ENCODE measurements at places on chromosomes 12 and 14.

GRCh38 chr14:24122898-24123297, 7.6 kb upstream of the FITM1 start:
- DNase-seq = no peak

- DNase-seq = no peak
These were observed 8.5 kb downstream of the COX14 start for GRCh38 chr12:50120521-50120920.

GRCh38 chr12:2179953-2180736, 127.4 kb downstream of the CACNA1C start:
- DNase-seq = no peak

- DNase-seq = no peak
These were observed 156.9 kb downstream of the SRGAP1 start for GRCh38 chr12:64001439-64001838.

DNA sequence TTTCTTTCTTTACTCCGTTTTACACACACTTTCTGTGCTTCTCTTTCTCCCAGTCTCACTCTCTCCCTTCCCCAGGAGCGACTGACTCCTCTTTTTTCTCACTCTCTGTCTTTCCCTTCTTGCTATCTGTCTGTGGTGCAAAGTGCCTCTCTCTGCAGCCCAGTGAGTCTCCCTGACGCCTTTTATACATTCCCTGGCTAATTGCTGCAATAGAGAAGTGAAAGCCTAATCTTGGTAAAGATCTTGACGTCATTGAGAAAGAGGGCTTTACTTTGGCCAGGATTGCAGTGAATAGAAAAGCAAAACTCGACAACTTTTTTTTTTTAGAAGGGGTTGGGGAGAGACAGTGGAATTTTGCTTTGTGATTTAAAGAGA, 706 bp upstream of the DIO2 start:
- no peak for DNase-seq

- DNase-seq = no peak
These were observed 5.5 kb downstream of the AJUBA start for GRCh38 chr14:22976620-22977433.

DNA sequence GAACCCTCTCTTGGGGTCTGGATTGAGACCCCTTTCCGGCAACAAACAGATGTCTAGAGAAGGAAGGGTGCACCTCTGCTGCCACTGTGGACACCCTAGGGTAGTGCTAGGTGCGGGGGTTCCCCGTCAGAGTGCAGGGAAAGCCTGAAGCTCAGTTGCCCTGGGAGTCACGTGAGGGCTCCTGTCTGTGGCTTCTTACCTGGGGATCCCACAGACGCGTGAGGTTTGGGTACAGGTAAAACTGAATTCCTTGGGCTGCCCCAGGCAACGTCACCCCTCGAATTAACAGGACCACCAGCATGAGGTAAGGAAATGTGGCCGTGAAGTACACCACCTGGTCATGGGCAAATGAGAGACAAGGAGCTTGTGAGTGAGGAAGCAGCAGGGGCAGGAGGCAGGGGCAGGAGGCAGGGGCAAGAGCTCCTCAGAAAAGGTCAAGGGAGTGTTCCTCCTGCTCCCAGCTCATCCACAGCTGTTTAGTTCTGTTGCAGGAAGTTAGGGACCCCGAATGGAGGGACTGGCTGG, 21.0 kb upstream of the SLC6A12 start:
- DNase-seq = no peak

All from caudate nucleus (tissue), 63 donors.